ENCODE measurements at places on chromosomes 16 and 17. TPM values are rescaled to one million over a fixed set of nuclear protein-coding genes. Genes with fewer than 3 reads are reported as not detected.

The AMZ2 gene
- total RNA-seq: 62.7 TPM

The KRTAP9-2 gene
- total RNA-seq: not detected

DNA sequence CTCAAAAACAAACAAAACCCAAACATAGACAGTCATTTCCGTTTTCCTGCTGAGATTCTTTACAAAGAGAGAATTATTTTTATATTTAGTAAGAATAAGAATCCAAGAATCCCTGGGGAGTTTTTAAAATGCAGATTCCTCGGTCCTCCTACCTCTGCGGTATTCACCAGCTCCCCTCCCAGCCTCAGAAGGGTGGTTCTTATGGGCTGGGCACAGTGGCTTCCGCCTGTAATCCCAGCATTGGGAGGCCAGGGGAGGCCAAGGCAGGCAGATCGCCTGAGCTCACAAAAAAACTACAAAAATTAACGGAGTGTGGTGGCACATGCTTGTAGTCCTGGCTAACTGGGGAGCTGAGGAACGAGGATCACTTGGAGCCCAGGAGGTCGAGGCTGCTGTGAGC, 26.7 kb upstream of the USP7 start:
- no peak for DNase-seq

The CTRB1 gene
- 5.5 TPM for total RNA-seq

The CSH2 gene
- total RNA-seq: not detected

GRCh38 chr16:49859125-49859811, 3.4 kb upstream of the ZNF423 start:
- DNase-seq: no peak

DNA sequence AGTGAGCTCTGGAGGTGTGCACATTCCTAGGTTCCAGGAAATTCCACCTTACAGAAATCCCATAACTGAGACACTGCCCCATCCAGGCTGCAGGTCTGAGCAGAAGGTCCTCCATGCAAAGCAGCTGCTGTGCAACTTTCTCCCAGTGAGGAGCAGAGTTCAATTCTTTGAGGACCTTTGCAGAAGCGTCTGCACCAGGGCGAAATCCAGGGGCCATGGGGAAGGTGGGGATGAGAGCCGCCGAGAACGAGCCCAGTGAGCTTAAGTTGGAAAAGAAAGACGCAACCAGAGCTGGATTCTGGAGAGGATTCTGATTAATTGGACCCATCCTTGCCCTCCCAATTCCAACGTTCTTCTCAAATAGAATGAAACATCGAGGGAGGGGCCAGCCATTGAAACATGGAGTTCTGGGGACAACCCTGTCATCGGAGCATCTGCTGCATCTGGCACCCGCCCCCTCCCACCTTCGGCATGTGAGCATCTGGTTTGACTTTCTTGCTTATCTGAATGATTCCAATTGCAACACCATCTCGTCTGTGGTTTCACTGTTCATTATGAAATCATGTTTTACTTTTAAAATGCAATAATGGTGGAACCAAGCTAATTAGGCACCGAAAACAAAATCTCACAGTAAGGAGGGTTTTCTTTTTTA, 190.6 kb upstream of the FOXF1 start:
- no peak for DNase-seq

- DNase-seq: no peak
These were observed 7.6 kb downstream of the CLEC10A start for GRCh38 chr17:7072406-7072805.

DNA sequence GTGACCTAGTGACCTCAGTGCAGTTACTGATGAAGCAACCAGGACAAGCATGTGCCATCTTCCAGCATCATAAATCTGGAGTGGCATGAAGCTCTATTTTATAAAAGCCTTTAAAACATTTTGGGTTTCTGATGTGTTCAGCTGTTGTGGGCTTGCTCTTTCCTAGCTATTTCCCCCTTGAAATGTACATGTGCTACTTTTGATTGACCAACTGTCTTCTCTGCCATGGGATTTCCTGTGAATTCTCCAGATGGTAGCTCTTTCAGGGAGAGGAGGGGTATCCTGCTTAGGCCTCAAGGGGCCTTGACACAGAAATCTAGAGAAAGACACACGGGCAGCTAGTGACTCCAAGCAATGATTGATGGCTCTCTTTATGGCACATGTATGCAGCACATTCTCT, 1.9 kb upstream of the ASIC2 start:
- no peak for DNase-seq

The WFIKKN1 gene
- total RNA-seq: 0.40 TPM

The SEPTIN1 gene
- total RNA-seq: 133 TPM

The ZDHHC7 gene
- 34.6 TPM for total RNA-seq

DNA sequence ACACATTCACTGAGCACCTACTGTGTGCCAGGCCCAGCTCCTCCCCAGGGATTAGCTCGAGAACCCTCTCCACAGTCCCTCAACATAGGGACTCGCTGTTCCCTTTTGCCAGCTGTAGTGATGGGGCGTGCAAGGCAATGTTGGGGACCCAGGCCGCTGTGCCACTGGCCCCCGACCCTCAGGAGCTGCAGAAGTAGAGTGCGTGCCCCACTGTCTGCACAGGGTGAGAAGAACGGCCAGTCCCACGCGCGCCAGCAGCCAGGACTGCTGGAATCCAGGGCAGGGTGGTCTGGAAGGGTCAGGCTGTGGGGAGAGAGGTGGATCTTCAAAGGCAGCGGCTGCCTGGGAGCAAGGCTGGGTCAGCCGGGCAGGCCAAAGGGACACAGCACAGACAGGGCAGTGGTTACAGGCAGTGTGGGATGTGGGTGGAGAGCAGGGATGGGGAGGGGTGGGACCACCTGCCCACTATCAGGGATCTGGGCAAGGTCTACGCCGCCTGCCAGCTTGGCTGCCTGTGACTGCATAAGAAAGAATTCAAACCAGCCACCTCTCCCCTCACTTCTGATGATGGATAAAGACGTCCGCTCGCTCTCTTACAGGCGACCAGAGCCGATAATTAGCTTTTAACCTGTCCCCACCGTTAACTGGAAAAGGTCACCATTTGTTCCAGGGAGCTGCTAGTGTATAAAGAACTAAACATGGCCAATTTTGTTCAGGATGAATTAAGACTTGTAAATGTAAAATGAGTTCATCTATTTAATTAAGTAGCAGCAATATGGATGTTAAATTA, 86.7 kb upstream of the GSE1 start:
- DNase-seq: no peak

The USH1G gene
- total RNA-seq: not detected

DNA sequence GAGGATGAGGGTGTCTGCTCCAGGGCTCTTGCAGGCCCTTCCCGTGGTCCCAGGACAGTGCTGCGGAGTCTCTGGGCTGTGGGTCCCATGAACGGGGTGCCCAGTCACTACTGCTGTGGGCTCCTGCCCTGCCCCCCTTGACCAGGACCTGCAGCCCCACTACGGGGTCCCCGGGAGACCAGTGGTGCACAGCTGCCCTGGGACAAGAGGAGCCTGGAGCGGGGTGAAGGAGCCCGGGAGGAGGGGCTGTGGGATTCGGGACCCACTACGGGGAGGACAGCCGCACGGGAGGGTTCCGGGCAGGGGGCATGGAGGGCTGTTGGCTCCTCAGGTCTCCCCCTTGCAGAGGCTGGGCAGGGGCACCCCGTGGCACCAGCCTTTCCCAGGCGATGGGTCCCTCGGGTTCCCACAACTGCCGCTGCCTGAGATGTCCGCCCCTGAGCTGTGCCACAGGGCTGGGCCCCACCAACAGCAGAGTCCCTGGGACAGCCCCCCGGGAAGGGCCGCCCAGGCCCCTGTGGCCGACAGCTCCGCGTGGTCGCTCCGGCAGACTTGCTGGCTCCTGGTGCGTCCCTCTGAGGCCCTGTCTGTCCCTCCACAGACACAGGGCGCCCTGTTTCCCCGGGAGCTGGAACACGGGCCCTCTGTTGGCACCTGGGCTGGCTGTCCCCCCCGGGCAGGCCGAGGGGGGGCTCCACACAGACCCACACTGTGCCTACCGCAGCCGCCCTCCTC, 52.1 kb upstream of the GNG13 start:
- no peak for DNase-seq

- no peak for DNase-seq
These were observed 191.9 kb downstream of the MSI2 start for GRCh38 chr17:57447990-57448758.

- DNase-seq: no peak
These were observed 20.9 kb upstream of the CPSF4L start for GRCh38 chr17:73282629-73283028.
